Activated naive CD8-positive, alpha-beta T cell treated with anti-CD3 and anti-CD28 coated beads, Interleukin-2, amount 50 U/mL, for 24 hours (primary cell): ENCODE measurements at places on chromosomes 2 and 18.

- DNase-seq, result no peak
Measured at GRCh38 chr2:118980573-118980972, 38.6 kb downstream of the MARCO start.

DNA sequence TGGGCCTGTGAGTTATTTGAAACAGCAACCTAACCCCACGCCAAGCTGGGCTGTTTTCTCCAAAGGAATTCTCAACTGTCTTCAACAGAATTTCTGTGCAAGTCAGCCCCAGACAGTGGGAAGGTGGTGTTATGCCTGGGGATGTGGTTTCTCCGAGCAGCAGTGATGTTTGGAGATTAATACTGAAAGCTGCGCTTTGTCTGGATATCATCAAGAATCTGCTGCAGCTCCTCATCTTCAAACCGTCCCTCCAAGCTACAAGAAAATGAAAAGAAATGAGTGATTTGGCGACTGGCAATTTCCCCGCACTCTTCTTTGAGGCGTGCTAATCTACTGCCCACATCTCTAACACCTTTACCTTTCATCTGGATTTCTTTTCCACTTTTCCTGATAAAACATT, 10.0 kb downstream of the POLR2D start:
- no peak for DNase-seq

DNA sequence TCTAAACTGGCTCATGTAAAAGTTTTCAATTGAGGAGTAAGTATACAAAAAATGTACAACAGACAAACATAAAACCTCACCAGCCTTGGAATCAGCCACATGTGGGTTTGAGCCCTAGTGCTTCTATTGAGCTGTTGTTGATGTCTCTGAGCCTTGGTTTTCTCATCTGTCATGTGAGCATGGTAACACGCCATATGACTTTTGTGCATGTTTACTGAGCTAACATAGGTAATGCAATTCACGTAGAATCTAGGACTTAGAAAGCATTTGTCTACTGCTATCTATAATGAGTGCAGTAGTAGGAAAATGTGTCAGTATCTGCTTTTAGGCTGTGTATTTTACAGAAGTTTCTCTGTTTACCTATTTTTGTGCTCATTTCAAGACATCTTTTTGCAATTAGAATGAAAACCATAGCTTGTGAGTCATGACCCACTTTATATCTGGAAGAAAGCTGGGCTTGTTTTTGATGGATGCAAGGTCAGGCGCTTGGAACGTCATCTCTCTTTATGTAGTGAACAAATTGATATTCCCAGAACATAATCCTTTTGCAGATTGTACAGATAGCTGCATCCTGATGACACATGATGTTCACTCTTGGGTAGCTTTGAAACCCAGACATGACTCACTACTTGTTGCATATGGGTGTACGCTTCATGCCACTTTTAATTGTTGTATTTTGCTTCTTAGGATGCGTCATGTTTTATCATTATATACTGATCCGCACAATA, 94.3 kb downstream of the RNF144A start:
- DNase-seq, result no peak

DNA sequence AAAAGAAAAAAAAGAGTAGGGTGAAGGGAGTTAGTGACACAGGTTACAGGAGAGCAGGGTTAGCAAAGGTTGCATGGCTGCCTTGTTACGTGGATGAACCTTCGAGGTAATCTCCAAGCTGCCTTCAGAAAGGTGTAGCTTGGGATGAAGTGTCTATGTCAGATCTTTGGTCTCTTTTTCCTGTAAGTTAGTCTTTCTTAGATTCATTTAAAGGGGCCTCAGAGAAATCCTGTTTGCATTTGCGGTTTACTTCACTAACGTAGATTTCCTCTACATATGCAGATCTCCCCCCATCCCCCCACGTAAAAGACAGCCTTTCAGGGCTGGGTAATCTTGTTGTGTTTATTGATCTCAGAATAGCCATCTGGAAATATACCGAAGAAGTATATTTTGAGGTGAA, 83.7 kb downstream of the MTA3 start:
- DNase-seq, result peak; percentile 17

DNA sequence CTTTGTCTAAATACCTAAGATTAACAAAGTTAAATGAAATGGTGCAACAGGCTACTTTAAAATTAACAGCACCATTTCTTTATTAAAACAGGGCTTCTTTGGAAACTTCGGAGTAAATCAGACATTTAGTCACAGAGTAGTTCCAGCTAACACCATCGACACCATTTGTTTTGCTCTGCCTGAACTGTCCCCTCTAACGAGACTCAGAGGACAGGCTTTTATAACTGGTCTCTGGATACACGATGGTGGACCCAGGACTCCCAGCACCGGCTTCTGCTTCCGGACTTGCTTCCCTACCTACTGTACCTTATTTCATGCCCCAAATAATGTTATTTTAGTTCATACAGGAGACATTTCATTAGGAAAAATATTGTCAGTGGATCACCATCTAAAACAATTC, 252.1 kb downstream of the XIRP2 start:
- DNase-seq, result no peak

DNA sequence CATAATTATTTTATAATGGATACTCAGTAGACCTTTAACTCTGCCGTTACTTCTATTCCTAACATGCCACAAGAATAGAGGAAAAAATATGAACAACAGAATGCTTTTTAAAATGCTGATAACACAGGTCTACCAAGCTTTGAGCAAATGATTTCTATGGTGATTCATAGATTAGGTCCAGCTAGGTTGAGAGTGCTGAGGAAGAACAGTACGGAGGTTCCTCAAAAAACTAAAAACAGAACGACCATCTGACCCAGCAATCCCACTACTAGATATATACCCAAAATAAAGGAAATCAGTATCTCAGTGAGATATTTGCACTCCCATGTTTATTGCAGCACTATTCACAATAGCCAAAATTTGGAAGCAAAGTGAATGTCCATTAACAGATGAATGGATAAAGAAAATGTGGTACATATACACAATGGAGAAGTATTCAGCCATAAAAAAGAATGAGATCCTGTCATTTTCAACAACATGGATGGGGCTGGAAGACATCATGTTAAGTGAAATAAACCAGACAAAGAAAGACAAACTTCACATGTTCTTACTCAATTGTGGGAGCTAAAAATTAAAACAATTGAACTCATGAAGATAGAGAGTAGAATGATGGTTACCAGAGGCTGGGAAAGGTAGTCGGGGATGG, 111.6 kb upstream of the SERTAD2 start:
- DNase-seq, result no peak

GRCh38 chr2:218985325-218986091, 524 bp upstream of the FEV start:
- no peak for DNase-seq

- peak; percentile 50 for DNase-seq
Measured at GRCh38 chr2:75199428-75200011, at the start of gene TACR1. TSS of gene TACR1 (minus strand) at chr2:75199520. CDS start at chr2:75198934, 586 bp downstream.

DNA sequence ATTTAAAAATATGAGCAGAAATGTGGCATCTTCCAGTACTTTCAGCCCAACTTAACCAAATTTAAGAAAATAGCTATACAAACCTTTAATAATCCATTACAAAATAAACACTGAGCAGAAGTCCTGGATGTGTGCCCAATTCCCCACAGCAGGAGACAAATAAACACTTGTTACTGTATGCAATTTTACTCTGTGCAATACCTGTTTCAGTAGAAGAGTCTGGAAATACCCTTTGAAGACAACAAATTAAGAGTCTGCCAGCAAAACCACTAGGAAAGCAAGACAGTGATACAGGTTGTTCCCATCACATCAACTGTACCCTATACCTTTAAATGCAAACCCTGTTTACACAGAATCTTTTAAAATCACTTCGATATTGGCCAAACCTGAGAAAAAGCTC, 41.4 kb upstream of the RNU4ATAC start:
- no peak for DNase-seq

- no peak for DNase-seq
Measured at GRCh38 chr2:44364604-44365003, 2.9 kb downstream of the CAMKMT start.

GRCh38 chr2:120317180-120317533, 28.8 kb upstream of the INHBB start:
- no peak for DNase-seq

DNA sequence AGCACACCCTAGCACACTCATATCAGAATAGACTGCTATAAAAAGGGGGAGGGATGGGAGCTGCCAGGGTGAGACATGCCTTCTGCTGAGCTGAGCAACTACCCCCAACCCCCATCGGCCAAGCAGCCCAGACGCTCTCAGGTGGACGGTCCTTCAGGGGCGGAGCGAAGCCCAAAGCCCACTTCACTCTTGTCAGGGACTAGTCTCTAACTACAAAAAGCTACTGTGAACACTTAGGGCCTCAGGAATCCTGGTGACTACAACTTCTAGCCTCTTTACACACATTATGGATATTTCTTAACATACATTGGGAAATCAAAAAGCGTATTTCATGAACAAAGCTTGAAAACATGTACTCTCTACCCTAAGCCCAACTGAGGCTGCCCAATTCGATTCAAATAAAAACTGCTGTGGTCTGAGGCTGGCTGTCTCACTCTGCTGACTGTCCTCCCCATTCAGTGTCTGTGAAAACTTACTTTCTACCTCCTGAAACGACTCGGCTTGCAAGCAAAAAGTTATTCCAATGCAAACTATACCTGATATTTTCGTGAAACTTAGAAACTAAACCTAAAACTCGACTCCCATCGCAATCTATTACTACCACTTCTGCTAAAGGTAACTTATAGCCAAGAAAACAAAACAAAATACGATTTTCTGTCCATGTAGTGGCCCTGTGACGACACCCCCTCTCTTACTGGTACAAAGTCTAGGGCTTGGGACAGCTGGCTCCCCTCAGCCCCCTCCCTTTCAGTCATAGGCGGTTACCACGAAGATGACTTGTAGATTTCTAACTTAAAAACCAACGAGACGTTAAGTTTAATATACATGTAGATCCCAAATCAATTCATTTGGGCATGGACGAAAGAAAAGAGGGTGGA, 1.2 kb downstream of the SERTAD2 start:
- DNase-seq, result peak; percentile 34

- peak; percentile 67 for DNase-seq
Measured at GRCh38 chr2:71082402-71083252, 14.2 kb downstream of the NAGK start.

DNA sequence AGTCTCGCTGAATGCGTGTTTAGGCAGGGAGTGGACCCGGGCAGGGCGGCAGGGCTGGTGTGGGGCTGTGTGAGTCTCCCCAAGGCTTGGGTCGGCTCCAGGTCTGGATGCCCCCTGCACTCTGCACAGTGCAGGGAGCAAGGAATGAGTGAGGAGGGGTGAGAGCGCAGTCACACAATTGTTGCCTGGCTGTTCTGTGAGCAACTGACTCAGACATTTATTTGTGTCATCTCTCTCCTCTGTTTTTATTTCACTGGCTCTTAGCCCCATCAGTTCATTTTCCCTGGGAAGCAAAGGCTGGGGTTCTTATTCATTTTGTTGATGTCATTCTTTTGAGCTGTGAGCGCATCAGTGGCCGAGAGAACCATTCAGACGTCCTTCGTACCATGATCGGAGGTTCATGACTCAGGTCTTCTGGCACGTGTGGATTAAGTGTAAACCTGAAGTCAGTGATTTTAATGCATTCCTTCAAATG, 61.1 kb downstream of the GATA6 start:
- DNase-seq, result no peak

DNA sequence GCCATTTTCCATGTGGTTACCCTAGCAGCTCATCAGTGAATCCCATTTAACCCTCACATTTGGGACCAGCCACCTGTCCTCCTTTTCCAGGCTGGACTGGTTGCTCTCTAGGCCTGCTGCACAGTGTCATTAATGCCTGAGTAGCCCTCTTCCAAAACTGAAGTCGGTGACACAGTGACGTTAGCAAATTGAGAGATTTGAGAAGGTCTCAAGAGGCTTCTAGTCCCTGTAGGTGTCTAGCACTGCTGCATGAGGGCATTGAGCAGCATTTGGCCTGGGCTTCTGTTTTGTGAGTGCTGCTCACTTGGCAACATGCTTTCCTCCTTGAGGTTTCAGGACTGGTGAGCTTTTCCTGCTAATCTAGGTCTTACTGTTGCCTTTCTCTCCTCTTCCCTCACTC, 36.7 kb downstream of the PKP4 start:
- DNase-seq, result no peak

- DNase-seq, result no peak
Measured at GRCh38 chr2:110101280-110101844, 14.3 kb downstream of the MALL start.

- peak; percentile 97 for DNase-seq
Measured at GRCh38 chr2:99141110-99142108, at the start of gene C2orf15. TSS of gene C2orf15 (plus strand) at chr2:99141707. CDS start at chr2:99150559, 8,852 bp downstream.

- DNase-seq, result no peak
Measured at GRCh38 chr2:190802129-190802528, 78.5 kb upstream of the GLS start.

DNA sequence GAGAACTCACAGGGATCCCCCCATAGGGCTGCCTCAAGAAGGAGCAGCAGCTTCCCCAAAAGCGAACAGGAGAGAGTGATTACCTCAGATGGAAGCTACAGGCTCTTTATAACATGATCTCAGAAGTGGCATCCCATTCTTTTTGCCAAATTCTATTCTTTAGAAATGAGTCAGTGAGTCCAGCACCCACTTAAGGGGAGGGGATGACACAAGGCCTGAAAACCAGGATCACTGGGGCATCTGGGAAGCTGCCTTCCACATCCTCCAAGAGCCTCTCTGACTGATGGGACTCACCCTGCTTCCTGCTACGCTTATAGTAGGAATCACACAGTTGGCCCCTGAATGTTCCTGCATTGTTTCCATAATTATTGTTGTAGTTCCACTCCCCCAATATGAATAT, 96.5 kb downstream of the MAPK4 start:
- DNase-seq, result no peak

DNA sequence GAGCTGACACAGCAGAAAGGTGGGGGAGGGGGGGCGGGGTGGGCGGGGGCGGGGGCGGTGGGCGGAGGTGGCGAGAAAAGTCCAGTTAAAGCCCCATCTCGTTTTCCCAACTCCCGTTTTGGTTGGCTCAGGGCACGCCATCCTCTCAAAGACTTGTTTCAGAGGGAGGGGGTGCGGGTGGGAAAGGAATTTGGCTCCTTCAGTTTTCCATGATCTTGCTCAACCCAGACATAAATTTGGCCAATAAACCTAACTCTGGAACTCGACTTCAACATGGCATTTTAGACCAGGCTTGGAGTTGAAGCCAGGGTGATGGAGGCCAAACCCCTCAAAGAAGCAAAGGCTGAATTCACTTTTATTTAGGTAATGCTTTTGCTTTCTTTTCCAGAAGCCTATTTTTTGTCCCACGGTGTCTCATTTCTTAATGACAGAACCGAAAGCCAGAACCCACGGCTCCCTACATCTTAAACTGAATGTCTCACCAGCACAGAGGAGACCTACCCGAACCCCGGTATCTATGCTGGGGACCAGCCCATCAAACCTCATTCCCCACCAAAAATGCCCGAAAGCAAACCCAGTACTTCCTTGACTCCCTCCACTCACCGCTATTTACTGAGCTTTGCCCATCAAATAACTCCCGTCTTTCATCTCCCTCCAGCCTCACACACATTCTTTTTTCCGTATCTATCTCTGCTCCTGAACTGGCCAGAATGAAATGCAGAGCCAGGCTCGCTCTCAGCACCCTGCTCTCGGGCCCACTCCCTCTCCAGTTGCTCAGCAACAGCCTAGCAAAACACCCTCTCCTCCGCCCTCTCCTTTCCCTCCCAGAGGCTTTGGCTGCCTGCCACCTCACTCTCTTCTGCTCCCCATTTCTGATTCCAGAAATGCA, 4.3 kb downstream of the IGFBP5 start:
- peak; percentile 26 for DNase-seq

- no peak for DNase-seq
Measured at GRCh38 chr2:140472676-140473075, 1658.1 kb downstream of the LRP1B start.
